Globus pallidus (tissue), 1 donor: ENCODE measurements at places on chromosomes 2 and 18.

GRCh38 chr2:112679484-112679883 is 33.7 kb downstream of the SLC20A1 start:
- peak; percentile 63 for DNase-seq

DNA sequence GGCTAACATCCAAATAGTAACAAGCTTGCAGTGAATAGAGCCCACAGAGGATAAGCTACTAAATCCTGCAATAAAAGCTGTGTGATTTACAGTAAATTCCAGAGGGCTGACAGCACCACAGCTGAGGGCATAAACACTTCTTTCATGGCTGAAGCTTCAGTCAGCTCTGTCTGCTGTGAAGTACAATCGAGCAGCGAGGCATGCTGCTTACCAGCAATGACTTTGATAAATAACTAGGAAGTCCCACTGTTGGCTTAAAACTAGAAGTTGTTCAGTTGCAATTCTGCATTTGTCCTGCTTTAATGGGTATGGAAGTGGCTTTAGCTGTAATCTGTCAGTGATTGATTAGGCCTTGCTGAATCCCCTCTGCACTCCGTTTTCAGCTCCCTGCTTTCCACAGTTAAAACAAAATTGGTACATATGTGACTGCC is 65.2 kb upstream of the FIGN start:
- DNase-seq, result peak; percentile 29

DNA sequence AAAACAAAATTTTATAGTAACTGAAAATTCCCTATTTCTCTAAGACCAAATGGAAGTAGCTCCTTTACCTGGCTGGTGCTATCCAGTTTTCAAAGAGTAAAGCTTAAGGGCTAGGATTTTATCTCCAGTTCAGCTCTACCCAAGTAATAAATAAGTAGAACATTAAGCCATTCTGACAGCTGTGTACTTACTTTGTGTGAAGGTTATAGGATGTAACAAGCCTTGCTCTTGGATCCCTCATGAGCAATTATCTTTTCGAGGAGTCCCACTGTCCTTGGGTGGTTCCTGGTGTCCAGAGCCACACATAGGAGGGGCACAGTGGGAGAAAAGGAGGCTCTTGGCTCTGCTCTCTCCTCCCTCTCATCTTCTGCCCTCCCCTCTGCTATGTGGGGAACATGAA is 45.5 kb downstream of the KIF5C start:
- no peak for DNase-seq

DNA sequence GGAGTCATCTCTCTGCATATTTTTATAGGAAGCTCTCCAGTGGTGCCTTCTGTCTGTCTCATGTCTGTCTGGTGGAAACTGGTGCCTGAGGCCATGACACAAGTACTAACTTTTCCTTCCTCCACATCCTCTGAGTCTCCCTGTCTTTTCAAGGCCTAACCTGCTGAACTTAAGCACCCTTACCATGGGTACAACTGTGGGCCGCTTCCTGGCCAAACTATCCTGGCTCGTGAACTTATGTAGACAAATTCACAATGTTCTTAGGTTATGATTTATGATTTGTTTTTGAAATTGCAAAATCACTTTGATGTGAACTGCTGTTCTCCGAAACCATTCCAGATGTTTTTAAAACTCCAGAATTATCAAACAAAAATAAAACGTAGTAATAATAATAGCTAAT is 804.5 kb upstream of the POU3F3 start:
- no peak for DNase-seq

DNA sequence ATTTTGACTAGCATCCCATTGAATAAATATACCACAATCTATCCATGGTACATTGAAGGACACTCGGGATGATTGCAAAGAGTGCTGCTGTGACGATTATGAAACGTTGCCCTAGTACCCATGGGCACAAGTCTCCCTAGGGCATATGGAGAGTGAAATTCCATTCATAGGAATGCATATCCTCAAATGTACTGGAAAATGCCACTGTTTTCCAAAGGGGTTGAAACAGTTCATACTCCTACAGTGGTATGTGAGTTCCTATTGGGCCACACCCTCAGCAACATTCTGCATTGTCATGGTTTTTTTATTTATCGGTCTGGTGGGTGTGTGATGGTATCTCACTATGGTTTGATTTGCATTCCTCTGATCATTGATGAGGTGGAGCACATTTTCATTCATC is 130.6 kb downstream of the TWIST2 start:
- no peak for DNase-seq

- DNase-seq, result no peak
These were observed 16.7 kb downstream of the ARHGEF4 start for GRCh38 chr2:130853391-130853790.

DNA sequence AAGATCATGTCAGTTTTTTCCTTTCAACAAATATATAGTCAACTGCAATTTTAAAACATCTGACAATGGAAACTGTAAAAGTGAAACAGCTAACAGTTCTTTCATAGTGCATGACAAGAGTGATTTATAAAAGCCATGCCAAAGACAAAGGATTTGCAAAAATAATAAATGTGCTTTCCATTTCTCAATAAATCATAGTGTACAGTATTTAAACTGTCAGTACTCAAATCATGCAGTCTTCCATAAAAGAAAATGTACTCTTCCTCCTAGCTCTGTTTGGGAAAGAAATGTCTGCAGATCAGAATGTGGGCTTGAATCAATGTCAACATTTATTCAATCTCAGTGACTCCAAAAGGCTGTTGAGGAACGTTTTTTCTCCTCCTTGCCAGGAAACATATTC is 131.7 kb upstream of the PDE1A start:
- DNase-seq, result no peak

DNA sequence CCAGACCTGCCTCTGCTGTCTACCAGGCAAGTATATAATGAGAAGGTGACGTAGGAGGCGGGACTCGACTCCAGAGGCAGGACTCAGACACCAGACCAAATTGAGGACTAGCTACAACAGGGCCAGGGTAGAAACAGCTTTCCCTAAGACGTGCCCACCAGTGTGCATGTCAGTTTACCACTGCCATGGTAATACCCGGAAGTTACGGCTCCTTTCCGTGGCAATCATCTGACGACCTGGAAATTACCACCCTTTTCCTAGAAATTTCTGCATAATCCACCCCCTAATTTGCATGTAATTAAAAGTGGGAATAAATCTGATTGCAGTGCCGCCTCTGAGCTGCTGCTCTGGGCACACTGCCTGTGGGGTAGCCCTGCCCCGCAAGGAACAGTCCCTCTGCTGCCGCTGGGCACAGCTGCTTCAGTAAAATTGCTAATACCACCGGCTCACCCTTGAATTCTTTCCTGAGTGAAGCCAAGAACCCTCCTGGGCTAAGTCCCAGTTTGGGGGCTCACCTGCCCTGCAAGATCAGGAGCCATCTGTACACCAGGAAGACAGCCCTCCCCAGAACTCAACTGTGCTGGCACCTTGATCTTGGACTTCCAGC is 59.1 kb downstream of the ODC1 start:
- no peak for DNase-seq

GRCh38 chr2:3712424-3712823 is 9.0 kb downstream of the DCDC2C start:
- DNase-seq, result no peak

DNA sequence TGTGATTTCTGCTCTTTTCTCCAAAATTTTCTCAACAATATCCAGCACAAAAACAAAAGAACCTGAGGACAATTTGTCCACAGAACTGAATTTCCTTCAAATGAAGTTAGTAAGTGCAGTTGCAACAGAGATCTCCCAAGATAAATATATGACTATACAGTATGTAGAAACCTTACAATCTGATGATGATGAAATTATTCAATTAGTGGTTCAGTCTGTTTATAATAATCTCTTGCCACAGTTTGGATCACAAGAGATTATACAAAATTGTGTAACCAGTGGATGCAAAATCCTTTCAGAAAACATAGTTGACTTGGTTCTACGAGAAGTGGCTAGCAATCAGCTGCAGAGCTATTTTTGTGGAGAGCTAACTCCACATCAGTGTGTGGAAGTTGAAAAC is 68.7 kb downstream of the FSIP2 start:
- no peak for DNase-seq

- DNase-seq, result no peak
These were observed 3.8 kb downstream of the GALNT5 start for GRCh38 chr2:157261199-157261782.

GRCh38 chr2:85763831-85764230 is 10.0 kb downstream of the ATOH8 start:
- no peak for DNase-seq

- DNase-seq, result no peak
These were observed 474.8 kb upstream of the RAB6C start for GRCh38 chr2:129504646-129505045.

DNA sequence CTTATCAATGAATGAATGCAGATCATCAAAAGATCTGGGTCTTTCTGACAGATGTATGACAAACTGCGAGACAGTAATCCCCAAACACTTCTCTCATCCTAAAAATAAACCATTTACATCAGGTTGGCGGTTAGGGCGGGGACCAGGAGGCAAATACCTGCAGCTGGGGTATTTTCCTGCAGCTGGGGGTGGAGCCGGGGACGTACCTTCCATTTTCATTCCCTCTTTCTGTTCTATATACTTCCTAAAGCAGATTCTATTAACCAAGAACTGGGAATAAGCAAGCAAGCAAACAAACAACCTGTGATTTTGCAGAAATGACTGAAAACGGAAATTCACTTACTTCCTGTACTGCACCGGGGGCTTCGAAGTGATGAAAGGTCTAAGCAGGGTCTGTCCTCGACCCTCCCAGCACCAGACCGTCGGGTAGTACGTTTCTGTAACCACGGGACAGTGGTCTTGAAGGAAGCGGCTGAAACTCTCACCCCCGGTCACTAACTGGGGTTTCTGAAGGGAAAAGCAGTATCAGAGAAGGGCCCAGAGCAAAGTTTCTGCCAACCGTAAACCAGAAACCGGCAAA is 1.2 kb downstream of the ABHD3 start:
- DNase-seq, result no peak

GRCh38 chr18:41347057-41347456 is 608.0 kb upstream of the PIK3C3 start:
- DNase-seq, result no peak

- no peak for DNase-seq
These were observed 142.3 kb downstream of the GBX2 start for GRCh38 chr2:236025892-236026291.

GRCh38 chr18:63155169-63155852 is 164.3 kb downstream of the BCL2 start:
- DNase-seq, result peak; percentile 57

GRCh38 chr2:49933711-49934110 is 779.4 kb upstream of the FSHR start:
- DNase-seq, result no peak

GRCh38 chr2:10678225-10678624 is 11.6 kb downstream of the NOL10 start:
- DNase-seq, result no peak

- DNase-seq, result no peak
These were observed 225.7 kb upstream of the CCDC150 start for GRCh38 chr2:196413821-196414274.

DNA sequence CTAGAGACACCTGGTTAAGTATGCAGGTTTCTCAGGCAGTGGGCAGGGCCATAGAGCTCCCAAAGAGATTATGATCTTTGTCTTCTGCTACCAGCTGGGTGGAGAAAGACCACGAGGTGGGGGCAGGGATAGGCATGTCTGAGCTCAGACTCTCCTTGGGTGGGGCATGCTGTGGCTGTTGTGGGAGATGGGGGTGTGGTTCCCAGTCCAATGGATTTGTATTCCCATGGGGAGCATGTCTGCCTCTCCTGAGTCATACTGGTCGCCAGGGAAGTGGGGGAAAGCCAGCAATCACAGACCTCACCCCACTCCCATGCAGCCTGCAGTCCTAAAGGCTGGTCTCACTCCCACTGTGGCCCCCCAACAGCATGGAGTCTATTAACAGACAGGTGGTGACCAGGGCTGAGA is 31.4 kb upstream of the RHOB start:
- no peak for DNase-seq

GRCh38 chr2:220153118-220153517 is 525.7 kb downstream of the SLC4A3 start:
- DNase-seq, result no peak

- no peak for DNase-seq
These were observed 121.2 kb upstream of the EPC2 start for GRCh38 chr2:148523315-148523714.

DNA sequence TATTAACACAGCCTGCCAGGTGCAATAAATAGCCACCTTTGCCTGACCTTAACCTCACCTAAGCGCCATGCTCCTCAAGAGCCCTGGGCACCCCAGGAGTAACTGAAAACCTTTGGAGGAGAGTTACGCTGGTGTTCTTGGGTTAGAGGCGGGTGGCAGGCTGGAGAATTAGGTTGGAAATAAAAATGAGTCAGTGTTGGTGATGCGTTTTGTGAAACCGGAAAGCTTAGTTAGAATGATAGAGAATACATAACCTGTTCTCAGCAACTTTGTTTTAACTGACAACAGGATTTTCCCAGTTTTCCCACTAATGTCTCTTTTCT is 17.0 kb downstream of the LRRFIP1 start:
- no peak for DNase-seq

DNA sequence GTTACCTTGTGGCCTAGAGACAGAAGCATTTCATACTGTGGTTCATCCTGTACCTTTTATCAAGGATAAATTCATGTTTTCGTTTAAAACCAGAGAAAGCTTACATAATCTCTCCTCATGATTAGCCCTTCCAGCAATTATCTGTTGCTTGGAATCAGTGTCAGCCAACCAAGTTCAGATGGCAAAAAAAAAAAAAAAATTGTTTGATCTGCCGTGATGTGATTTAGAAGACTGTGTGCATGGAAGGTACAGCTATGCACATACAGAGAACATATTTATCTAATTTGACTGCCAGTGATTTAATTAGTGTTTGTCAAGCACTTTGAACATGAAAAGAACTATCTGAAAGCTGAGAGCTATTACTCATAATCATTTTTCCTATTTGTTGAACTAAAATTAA is 180.9 kb downstream of the ZEB2 start:
- no peak for DNase-seq

- no peak for DNase-seq
These were observed 179.2 kb downstream of the TTC32 start for GRCh38 chr2:19722531-19722971.

DNA sequence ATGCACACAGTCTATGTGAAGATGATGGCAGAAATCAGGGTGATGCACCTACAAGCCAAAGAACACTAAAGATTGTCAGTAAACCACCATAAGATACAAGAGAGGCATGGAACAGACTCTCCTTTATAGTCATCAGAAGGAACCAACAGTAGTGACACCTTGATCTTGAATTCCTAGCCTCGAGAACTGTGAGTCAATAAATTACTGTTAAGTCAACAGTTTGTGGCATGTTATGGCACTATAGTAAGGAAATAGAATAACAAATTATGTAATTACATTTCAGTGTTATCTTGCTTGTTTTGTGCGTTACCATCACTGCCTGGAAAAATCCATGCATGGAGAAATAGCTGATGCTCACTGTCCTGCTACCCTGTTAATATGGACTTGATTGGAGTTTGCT is 110.2 kb upstream of the LRP1B start:
- DNase-seq, result no peak

DNA sequence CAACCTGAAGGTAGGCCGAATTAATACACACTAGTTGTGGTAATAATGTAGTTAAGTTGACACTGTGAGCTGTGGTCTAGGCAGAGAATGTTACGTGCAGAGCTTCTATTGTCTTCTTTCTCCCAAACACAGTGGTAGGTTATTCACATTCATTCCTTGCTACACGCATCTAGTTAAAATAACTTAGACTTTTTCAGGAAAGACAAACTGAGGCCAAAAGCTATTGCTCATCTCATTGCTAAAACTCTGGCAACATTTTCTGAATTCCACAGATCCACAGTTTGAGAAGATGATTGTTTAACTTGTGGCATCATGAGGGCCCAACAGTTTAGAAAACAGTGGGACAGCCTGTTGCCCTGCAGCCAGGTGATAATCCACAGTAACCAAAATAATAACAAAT is 850.4 kb upstream of the FSHR start:
- DNase-seq, result no peak
